ENCODE measurements at places on chromosomes 1 and 21.

- no peak for DNase-seq
Observed at GRCh38 chr1:162314206-162314605, 62.4 kb downstream of the SPATA46 start.

DNA sequence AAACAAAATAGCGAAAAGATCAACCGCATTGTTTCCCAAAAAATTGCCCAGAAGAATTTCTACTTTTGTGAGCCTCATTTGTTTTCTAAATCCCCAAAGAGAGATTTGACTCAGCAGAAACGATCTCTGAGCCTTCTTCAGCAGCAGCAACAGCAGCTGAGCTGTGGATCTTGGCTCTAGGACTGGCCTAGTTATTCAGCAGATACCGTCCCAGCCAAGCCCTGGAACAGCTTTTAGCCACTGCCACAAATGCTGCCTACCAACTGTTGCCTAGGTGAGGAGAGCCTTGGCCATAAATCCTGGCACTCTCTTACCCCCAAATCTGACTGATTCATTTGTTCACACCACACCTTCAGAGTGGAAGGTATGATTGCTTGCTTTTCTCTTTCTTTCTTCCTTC lies 320.1 kb downstream of the TGFB2 start:
- DNase-seq = peak; percentile 51

GRCh38 chr1:54695221-54695620 lies 20.4 kb upstream of the TTC4 start:
- DNase-seq = no peak

DNA sequence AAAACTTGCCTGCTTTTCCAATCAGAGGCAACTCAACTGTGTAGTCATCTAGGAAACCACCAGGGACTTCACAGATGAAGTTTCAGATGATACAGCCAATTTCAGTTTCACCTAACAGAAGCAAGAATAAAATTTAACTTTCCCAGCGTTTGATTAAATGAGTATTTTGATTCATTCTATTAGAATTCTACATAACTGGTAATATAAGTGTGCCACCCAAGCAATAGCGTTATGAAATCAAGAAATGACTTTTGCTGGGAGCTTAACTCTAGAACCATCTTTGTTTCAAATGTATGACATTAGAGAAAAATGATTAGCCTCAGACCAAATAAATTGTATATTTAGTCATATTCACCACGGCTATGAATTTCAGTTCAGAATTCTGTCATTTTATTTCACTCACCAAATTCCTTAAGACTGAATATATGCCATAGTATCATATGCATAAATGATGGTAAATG lies 239.3 kb downstream of the NRIP1 start:
- DNase-seq = no peak

DNA sequence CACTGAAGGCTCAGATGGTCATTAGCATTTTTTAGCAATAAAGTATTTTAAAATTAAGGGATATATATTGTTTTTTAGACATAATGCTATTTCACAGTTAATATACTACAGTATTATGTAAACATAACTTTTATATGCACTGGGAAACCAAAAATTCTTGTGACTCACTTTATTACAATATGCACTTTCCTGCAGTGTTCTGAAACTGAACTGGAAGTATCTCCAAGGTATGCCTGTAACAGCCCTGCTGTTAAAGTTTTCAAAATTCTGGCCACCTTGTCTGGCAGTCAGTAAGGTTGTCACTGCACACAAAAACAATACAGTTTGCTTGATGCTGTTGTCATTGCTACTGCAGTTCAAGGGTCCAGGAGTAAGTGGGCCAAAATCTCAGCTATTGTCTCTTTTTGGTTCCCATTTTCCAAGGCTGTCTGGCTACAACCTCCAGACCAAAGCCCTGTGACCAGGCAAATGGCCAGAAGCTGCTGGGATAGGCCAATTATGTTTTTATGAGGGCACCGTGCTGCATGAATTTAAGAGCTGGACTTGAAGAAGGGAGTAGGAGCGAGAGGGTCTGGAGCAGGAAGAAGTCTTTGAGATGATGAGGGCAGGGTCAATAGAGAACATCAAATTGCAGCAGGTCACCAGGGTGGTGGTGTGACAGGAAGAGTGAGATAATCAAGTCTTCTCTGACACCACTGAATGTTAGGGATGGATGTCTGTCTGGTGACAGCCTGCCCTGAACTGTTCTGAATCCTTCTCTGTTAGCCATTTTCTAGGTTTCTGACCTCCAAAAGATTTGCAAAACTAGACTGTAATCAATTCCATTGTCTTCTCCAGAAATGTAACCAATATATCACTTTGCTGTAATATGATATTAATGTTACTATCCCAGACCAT lies 82.3 kb upstream of the CACHD1 start:
- no peak for DNase-seq

GRCh38 chr1:76891931-76892622 lies 24.8 kb downstream of the ST6GALNAC5 start:
- DNase-seq = no peak

GRCh38 chr21:15406791-15407190 lies 323.0 kb upstream of the USP25 start:
- DNase-seq = no peak

GRCh38 chr21:32958288-32959002 lies 67.3 kb upstream of the OLIG2 start:
- DNase-seq = no peak

DNA sequence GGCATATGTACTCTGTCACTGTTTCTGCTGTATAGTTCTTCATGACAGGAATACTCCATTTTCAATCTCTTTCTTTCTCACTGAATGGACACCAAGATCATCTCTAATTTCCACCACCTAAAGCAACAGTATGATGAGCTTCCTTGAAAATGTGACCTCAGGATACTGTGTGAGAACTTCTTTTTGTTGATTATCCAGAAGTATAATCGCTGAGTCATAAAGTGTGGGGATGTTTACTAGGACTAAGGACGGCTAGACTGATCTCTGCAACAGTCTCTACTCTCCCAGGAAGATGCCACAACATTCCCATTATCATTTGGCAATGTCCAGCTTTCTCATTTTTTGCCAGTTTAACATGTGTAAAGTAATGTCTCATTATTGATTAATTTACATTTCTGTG lies 70.3 kb downstream of the TNFSF18 start:
- DNase-seq = no peak

All from hypothalamus (tissue), 51 donors.